Stimulated activated CD4-positive, alpha-beta T cell treated with anti-CD3 and anti-CD28 coated beads, Interleukin-4, amount 100 ng/mL, for 24 hours (primary cell): ENCODE measurements at places on chromosomes 7 and 10.
A peak's percentile ranks its signal among the peaks of the same experiment; 100 is the strongest.

- DNase-seq: no peak
Observed at GRCh38 chr10:110274647-110275046, 30.1 kb downstream of the SMNDC1 start.

DNA sequence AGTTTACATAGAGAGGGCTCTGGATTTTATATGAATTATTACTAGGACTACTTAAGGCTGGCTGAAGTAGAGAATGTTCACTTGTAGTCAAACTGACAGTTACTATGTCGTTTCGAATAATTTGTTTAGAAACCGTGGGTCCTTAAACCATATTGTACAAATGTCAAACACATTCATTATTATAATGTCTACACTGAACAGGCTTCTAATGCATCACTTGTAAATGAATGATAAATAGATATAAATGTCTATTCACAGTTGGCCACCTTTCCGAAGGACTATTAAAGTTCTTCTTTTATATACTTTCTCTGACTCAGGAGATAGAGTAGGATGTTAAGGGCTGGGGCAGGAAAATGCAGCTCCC lies 95.3 kb downstream of the SEMA3D start:
- DNase-seq: no peak

- DNase-seq: no peak
Observed at GRCh38 chr10:60222047-60222446, 167.6 kb downstream of the ANK3 start.

DNA sequence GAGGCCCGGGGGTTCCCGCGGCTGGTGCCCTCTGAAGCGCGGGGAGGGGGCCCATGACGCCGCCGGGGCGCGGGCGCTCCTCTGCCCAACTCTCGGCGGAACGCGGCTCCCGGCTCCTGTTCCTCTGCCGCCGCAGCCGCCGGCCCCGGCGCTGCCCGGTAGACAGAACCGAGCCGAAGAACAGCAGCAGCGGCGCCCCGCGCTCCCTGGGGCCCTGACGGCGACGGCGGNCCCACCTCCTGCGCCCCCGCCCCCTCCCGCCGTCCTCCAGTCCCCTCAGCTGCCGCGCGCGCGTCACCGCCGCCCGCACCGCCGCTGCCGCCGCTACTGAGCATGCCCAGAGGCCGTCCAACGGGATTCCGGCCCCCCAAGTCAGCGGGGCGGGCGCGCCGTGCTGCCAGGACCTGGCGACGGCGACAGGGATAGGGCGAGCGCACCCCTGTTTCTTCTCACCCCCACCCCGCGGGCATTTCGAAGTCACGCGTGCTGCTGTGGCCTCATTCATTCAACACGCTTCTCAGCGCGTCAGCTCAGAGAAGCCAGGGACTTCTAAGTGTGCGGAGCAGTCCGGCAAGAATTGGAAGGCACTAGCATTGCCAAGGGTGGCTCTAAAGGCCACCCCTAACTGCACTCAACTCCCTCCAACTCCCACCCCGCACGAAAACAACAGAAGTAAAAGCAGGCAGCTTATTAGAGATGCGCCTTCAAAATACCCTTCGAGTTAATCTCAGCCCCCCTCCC lies at the start of gene IPMK:
Gene IPMK, minus strand, starts transcription at position 182 of the 741 bp plus-strand sequence. CDS start 283 bp downstream, outside the sequence.
- peak; percentile 94 for DNase-seq

- no peak for DNase-seq
Observed at GRCh38 chr7:25622695-25623094, 394.4 kb upstream of the NPVF start.

DNA sequence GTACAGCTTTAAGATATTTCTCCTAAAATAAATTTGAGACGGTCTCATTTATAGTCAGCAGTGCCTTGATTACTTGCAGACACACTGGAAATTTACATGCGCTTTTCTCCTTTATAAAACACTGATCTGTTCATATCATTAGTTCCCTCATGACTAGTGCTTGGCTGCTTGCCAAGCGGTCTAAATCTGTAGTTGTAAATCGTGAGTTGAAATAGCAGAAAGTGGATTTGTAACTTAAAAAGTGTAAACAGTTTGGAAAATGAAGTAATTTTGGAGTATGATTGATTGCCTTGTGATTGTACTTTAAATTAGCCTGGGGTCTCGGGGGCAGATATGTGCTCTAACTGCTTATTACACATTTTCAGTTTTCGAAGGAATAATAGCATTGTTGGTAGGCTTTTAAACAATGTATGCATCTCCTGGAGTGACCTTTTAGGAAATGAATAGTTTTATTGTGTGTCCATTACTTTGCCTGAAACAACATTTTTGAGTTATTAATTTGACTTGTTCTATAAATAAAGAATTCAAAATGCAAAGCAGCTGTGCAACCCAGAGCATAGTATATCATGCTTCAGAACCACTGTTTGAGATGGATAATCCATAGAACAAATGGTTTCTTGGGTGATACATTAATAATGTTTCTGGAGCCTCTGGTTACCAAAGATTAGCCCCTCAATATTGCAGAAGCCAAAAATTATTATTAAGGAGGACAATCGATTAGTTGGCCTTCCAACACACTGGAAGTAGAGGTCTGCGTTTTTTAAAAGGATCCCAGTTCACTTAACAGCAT lies 73.3 kb downstream of the ARID5B start:
- no peak for DNase-seq

- no peak for DNase-seq
Observed at GRCh38 chr7:45054442-45054841, 34.3 kb downstream of the NACAD start.

- no peak for DNase-seq
Observed at GRCh38 chr7:101950450-101951119, 133.2 kb downstream of the CUX1 start.

DNA sequence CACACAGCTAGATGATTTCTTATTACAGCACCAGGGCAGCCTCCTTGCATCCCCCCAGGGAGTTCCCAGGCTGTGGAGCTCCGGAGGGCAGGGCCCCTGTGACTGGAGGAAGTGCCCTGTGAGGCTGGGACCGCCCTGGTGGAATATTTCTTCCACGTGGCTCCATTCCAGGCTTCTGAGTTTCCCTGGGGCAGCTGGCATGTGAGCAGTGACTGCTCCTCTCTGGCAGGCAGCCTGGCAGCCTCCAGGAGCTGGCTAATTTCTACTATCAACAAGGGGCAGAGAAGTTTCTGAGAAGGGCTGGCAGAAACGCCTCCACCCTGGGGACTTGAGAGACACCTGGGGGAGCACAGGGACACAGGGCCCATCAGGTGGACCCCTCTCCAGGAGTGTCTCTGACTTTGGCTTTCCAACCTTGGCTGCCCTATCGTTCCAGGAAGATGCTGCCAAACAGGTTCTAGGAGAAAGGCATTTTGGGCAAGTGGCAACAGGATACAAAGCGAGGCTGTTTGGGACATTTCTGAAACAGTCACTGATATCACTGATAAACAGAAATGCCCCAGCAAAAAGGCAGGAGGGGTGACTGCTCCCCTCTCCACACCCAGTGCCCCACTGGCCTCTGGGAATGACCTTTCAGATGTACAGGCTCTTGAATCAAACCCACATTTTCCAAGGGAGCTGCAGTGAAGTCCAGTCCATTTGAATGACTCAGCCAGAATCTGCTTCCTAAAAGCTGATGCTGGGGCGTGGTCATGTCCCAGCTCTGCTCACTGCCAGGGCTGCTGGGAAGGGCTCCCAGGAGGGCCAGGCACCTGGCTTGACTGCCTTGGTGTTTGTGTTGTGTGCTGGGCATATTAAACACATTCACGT lies 16.1 kb downstream of the MYOF start:
- no peak for DNase-seq

DNA sequence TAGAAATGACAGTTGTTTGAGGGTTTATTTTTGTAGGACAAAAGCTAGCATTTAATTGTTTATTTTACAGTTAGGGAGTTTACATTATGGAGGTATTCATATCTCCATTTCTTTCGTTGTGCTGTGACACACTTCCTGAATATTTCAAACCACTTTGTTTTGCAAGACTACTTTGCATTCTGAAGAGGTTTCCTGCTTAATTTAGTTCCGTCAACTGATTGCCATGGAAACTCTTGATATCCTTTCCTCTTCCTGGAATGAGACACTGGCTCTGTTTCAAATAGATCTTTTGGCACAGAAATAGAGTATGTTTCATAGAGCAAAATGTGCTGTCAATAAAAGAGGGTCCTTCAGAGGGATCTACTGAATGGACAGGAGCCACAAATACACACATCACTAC lies 159.5 kb upstream of the AGR3 start:
- no peak for DNase-seq

GRCh38 chr7:36623247-36623646 lies 101.0 kb downstream of the AOAH start:
- DNase-seq: no peak

- no peak for DNase-seq
Observed at GRCh38 chr10:73117976-73118743, 7.9 kb downstream of the NUDT13 start.
